ENCODE measurements at places on chromosomes 3 and 15.

GRCh38 chr15:74405823-74406222 is 27.9 kb downstream of the SEMA7A start:
- no peak for DNase-seq

DNA sequence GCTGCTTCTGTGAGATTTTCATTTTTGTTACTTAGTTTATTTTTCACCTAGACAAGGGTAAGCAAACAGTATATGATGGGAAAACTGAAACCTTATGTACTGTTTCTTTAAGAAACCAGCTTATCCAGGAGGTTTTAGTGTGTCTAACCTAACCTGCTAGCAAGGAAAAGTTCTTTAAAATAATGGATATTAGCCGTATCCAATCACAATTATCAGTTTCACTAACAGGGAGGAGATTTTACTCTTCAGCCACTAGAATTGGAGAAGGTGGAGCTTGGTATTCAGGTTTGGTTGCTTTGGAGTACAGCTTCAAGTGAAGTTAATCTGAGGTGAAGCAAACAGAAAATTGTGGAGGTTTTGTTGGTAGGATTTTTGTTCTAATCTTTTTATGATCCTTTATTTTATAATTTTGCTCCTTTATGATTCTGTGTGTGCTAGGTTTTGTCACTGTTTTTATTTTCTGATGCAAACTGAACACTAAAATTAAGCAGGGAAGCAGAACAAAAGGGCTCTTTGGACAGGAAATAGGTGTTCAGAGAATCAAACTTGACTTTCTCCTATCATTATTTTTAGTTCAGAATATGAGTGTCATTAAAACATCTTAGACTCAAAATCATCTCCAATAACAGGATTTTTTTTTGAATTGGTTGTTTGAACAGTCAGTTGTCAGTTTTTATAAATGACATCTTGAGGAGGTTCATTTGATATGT is 13.0 kb downstream of the ZFAND6 start:
- DNase-seq: peak; percentile 77

DNA sequence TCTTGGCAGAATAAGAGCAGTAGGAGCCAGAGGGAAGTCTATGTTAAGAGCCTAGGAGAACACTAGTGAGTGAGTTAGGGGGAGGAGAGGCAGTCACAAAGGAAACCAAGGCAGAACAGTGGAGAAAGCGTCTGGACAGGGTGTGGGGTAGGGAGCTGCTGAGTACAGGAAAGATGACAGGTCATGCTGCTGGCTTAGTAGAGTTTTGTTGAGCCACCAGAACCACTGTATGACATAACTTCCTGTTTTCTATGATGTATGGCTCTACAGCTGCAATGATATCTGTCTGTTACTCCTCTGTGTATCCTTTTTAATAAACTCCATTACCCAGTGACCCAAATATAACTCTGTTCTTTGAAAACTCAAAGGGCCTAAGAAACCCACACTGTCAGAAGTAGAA is 10.6 kb upstream of the STT3B start:
- peak; percentile 70 for DNase-seq

DNA sequence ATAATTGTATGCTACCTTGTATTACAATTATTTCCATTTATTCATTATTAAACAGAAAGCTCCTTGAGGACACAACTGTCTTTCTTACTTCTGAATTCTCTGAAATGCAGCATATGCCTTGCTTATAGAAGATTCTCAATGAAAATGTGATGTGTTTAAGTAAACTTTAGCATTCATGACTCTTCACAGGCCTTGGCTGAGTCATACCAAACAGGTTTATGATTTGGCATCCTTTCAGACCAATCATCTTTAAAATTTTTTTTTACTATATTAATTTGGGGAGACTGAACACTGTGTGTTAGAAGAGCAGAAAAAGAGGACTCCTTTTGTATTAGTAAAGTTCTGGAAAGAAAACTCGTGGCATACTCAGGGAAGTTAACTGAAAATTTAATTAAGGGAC is 6.4 kb upstream of the GALK2 start:
- DNase-seq: no peak

- DNase-seq: peak; percentile 84
Observed at GRCh38 chr15:68054628-68055223, 611 bp downstream of the PIAS1 start.

DNA sequence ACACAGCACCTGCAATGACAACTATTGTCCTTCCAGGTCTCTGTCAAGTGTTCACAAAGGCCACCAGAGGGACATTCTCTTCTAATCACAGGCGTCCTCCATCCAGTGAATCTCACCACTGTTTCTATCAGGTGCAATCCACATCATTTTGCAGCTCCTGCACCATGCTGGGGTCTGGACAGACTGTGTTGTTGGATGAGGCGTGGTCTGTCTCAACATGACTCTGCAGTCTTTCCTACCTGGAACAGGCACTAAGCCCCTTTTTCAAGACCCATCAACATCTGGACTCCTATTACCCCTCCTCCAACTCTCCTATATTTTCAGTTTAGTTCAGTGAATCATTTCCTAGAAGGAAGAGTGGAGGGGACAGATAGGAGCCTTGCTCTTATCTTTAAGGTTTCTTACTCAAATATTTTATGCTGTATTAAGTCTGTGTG is 31.5 kb upstream of the VEPH1 start:
- DNase-seq: no peak

- no peak for DNase-seq
Observed at GRCh38 chr3:70990723-70991122, 592.8 kb downstream of the FOXP1 start.

DNA sequence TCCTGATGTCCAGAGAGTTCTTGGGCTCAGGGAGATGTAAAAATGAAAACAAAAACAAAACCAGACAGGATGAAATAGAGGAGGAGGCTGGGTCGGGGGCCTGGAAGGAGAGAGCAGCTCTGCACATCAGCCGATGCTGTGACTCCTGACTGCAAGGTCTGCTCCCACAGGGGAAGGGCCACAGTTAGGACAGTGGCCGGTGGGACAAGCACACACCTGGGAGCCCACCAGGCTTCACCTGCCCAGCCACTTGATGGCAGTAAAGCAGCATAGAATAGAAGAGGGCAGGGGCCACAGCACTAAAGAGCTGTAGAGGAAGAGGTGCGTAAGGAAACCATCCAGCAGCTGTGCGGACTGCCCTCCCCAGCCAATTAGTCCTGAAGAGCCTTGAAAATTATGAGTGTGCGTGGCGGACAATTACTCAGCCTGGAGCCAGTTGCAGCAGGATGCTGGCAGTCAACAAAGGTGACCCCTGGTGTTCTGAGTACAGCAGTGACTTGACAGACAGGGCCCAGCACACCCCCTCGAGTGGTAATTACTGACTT is 29.8 kb downstream of the ALS2CL start:
- DNase-seq: no peak

DNA sequence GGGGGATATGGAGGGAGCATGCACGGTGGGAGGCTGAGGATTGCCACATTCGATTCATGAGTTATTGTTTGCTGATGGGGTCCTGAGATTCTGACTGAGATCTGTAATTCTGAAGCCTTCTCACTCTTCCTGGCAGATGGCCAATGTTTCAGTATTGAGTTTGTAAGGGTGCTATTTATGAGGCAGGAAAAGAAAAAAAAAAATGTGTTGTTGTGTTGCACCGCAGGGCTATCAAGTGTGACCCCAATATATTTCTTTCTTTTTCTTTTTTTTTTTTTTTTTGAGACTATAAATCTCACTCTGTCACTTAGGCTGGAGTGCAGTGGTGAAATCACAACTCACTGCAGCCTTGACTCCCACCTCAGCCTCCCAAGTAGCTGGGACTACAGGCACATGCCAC is 3.2 kb upstream of the SENP2 start:
- DNase-seq: no peak

GRCh38 chr3:42762046-42762724 is 10.9 kb downstream of the CCDC13 start:
- DNase-seq: peak; percentile 84

DNA sequence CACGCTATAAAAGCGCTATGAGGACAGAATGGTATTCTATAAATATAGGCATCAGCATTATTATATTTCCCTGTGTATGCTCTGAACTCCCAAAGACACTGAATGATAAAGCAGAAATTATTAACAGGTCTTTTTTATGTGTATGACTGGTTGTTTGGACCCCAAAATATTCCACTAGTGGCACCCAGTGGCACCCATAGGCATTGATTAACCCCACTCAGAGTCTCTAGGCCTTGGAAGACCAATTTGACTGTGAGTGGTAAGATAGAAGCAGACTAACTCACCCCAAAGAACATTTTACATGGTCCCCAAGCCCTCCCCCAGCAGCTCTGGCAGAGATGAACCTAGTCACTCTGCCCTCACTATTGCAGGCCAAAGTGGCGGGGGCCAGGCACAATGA is 45.4 kb upstream of the UBE2E1 start:
- no peak for DNase-seq

- DNase-seq: no peak
Observed at GRCh38 chr3:70989174-70989573, 594.4 kb downstream of the FOXP1 start.

DNA sequence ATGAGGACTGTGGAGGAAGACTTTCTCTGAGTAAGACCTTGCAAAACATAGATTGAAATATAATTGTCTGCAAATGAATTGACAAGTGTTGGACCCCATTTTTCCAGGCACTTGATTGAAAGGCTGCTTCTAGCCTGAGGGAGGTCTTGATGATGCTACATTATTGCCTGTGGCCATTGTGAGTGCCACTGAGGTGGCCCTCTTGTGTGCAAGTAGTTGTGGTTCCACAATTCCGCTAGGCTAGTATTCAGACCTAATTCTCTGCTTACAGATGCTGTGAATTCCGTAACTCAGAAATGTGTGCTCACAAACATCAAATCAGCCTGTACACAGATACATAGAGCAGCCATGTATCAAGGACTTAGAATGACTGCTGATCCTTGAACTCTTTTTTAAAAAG is 34.7 kb downstream of the FNDC3B start:
- DNase-seq: no peak

DNA sequence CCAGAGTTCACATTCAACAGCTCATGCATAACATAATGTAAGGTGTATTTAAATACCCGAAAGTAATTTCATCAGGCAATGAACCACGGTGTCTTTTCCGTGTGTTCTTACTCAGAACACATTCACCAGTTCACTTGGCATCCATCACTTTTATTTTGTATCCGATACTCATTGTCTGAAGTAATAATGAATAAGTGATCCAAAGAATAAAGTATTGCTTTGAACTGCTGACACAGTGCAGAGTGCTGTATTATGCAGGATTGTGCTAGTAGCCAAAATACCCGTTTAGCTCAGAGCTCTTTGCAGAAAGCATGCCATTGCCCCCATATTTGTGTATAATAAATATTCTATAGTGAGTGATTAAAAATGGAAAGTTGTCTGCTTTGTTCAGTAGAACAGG is 460.9 kb upstream of the KCNMB2 start:
- no peak for DNase-seq

- no peak for DNase-seq
Observed at GRCh38 chr15:71603379-71603778, 207.0 kb upstream of the NR2E3 start.

DNA sequence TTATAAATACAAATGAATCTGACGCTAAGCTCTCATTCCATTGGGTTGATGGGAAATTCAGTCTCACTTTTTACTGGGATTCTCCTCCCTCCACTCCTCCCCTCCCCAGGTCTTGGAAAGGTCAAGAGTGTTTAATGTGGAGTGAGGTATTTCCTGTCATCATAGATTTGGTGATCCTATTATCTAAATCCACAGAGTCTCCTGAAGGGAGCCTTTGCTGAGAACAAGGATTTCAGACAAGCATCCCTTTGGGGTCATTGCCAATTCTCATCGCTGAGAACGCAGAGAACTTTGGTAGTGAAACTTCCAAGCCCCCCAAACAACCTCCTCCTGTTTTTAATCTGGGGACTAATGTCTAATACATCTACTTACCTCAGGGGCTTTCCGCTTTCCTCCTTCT is 297.9 kb downstream of the OTOL1 start:
- no peak for DNase-seq

GRCh38 chr3:182710557-182711157 is 82.6 kb upstream of the ATP11B start:
- peak; percentile 34 for DNase-seq

- DNase-seq: peak; percentile 96
Observed at GRCh38 chr3:15295506-15295905, 36.9 kb downstream of the SH3BP5 start.

DNA sequence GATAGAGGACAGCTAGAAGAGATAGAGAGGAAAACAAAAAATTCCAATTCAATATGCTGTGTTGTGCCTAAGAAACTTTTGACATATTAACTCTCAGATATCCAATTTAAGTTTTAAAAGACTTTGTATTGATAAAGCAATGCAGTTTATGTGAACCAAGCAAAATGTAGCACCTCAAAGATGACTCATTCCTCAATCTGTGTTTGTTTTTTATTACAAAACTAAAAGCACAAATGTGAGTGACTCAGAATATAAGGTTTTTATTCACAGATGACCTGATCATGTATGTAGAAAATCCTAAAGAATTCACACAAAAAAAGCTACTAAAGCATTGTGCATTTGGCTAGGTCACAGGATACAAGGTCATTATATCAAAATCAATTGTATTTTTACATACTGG is 11.1 kb downstream of the HCLS1 start:
- no peak for DNase-seq

DNA sequence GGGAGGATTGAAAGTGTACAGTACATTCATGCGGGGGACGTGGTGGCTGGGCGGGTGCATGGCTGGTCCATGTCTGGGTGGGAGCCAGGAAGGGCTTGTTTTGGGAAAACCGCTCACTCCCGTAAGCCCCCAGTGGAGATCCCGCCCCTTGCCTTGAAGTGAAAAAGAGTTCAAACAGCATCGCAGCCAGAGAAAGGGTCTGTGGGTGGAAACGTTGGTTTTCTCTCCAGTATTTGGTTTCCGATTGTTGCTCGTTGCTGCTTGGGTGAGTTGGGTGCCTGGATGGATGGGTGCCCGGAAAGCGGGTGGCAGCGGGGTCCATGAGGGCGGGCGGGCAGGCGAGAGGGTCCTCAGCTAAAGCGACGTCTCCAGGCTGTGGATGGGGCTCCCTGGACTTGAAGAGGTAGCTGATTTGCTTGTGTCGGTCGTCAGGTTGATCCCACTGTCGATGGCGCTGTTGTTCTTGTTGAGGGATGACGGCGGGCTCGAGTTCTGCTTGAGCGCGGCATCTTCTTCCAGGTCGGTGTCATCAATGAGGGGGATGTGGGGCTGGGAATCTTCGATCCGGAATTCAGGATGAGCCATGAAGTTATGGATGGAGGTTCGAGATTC is 7.7 kb upstream of the SEC13 start:
- no peak for DNase-seq

- no peak for DNase-seq
Observed at GRCh38 chr15:29207758-29208108, 61.9 kb downstream of the NSMCE3 start.

GRCh38 chr3:141399200-141399599 is 30.9 kb downstream of the ZBTB38 start:
- no peak for DNase-seq
